ENCODE measurements at places on chromosomes 7 and 10.
A peak's percentile ranks its signal among the peaks of the same experiment; 100 is the strongest.

- no peak for DNase-seq
These were observed 166.5 kb downstream of the TFEC start for GRCh38 chr7:115864082-115864481.

- no peak for DNase-seq
These were observed 84.2 kb upstream of the FAM133B start for GRCh38 chr7:92674379-92674778.

DNA sequence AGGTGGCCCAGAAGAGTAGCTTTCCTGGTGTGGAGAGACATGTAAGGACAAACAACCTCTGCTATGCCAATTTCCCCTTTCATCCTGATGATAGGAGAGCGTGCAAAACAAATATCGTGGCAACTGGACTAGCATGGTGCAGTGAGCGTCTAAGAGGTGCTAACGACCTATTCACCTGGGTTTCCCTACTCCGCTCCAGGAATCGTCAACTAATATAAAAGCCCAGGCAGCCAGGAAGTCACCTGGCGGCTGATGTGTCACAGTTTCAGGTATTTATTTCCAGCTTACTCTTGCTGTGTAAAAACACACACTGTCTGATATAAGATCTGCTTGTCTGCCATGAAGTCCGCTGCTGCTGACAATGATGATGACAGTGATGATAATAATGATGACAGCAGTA is 56.5 kb upstream of the EFCAB10 start:
- DNase-seq, result no peak

DNA sequence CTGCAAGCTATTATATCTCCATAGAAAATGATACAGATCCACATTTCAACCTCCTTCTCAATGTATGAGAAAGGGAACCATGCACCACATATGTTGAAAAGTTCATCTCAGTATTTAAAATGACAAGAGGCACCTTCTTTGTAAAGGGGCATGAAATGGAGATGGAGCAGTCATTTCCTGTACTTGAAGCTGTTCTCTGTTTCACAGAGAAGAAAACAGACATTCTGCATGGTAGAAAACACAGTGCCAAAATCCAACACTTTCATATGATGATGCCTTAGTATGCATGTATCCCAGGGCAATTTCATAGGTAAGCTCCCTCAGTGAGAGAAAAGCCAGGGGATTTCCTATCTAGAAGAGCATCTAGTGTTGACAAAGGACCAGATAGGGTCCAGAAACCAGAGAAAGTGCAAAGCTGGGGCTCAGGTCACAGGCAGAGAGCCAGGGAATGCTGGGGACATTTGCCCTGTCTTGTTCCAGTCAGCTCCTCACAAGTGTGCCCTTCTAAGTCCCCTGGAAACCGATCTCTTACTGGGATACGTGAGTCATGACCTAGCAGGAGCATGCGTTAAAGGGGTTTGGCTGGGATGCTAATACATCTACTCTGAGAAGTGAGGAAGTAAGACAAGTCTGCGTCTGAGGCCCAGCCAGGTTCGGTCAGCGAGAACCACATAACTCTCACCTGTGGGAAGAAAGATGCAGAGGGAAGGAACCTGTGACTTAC is 118.7 kb downstream of the ICA1 start:
- DNase-seq, result no peak

DNA sequence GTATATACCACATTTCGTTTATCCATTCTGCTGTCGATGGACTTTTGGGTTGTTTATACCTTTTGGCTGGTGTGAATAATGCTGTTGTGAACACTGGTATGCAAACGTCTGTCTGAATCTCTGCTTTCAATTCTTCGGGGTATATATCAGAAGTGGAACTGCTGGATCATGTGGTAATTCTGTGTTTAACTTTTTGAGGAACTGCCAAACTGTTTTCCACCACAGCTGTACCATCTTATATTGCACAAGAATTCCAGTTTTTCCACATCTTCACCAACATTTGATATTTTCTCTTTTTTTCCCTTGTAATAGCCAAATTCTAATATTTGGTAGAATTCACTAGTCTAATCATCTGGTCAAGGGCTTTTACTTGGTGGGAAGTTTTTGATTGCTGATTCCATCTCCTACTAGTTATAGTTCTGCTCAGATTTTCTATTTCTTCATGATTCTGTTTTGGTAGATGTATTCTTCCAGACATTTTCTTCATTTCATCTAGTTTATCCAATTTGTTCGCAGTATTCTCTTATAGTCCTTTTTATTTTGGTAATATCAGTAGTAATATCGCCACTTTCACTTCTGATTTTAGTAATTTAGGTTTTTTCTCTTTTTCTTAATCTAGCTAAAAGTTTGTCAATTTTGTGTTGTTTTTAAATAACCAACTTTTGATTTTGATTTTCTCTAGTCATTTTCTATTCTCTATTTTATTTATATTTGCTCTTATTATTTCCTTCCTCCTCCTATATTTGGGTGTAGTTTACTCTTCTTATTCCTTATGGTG is 271.2 kb downstream of the ZEB1 start:
- DNase-seq, result no peak

DNA sequence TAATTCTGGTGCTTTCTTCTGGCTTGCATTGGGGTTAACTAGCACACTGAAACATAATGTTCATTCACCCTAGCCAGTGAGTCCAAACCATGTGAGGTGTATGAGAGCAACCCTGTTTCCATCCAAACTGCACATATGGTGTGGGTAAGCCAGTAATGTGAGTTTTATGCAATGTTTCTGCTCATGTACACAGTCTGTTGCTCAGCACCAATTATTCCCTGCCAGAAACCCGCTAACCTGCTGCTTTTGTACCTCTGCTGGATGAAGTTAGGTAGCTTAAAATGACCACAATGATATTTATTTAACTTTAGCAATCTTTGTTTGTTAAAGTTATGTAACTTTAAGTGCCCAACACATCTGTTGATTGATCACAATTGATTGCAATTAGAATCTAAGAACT is 93.7 kb upstream of the RPA3 start:
- DNase-seq, result peak; percentile 92

DNA sequence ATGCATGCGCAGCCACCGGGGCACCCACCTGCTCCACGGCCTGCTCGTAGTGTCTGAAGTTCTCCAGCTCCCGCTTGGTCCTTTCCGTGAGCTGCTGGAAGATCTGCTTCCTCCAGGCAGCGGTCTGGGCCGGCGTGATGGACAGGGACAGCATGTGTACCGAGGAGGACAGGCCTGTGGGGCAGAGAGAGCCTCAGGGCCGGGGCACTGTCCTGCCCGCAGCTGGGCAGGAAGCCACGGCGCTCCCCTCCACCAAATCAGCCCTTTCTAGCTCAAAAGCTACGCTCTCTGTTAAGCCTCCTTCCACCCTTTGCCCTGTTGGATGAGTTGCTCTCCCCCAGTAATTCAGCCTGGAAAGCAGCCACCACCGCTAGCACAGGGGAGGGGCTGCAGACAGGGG is 19.2 kb downstream of the TECPR1 start:
- no peak for DNase-seq

DNA sequence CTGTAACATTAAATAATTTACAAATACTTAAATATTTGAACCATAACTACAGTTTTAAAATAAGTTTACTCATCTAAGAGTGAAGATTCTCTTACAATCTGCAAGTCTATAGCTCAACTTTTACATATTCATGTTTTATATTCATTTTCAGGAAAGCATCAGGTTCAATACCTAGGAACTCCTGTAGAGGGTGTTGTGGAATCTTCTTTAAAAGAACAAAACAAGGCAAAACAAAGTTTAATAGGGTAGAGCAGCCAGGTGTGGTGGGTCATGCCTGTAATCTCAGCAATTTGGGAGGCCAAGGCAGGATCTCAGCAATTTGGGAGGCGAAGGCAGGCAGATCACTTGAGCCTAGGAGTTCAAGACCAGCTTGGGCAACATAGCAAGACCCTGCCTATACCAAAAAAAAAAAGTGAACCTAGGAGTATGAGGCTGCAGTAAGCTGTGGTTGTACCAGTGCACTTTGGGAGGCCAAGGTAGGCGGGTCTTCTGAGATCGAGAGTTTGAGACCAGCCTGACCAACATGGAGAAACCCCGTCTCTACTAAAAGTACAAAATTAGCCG is 45.1 kb downstream of the ST8SIA6 start:
- no peak for DNase-seq

- no peak for DNase-seq
These were observed 209.3 kb upstream of the FRMD4A start for GRCh38 chr10:14540062-14540461.

- no peak for DNase-seq
These were observed 38.1 kb downstream of the GLRX3 start for GRCh38 chr10:130174328-130174727.

GRCh38 chr10:124522933-124523871 is 61.6 kb downstream of the LHPP start:
- DNase-seq, result no peak

DNA sequence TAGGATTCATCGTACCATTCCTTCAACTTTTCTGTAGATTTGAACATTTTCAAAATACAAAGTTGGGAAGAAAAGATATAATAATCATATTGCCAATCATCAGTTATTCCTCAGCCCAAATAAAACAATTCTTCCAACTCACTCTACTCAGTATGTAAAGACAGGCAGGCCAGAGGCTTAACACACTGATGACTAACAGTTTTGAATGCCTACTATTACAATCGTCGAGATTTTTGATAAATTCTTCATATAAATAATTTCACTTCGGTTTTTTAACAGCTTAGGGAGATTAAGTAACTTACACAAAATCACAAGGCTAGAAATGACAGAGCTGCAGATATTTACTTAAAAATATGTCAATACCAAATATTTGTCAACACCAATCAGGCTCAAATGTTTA is 17.6 kb downstream of the CYTH3 start:
- DNase-seq, result no peak

GRCh38 chr7:52352013-52352981 is 683.1 kb upstream of the POM121L12 start:
- DNase-seq, result no peak

DNA sequence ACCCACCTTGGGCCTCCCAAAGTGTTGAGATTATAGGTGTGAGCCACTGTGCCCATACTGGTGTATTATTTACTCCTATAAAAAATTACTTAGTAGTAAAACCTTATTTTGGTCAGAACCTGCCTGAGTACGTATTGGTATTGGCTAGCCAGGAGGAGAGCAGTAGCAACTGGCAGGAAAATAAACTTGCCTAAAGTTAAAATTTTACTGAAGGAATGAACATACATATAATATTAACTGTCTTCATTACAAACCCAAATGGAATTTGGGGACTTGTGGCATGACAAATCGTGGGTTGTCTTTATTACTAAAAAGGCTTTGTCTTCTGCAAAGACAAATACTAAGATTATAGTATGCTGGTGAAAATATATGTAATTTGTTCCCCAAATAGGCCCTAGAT is 8.4 kb downstream of the RAB18 start:
- DNase-seq, result no peak

DNA sequence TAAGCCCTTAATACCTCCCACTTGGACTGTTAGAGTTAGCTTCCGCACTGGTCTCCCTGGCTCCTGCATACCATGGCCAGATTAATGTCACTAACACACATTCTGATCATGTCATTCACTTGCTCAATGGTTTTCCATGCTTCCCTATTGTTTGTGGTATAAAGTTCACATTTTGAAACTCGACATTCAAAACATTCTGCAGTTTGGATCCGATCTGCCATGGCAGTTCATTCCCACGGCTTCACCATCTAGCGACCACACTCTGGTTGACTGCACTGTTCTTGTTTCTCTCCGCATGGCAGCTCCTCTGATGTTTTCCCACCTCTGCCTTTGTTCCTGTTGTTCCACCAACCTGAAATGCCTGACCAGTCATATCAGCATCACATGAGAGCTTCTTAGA is 87.4 kb upstream of the WAC start:
- no peak for DNase-seq

- no peak for DNase-seq
These were observed 7.1 kb upstream of the CXCL12 start for GRCh38 chr10:44391981-44392380.

DNA sequence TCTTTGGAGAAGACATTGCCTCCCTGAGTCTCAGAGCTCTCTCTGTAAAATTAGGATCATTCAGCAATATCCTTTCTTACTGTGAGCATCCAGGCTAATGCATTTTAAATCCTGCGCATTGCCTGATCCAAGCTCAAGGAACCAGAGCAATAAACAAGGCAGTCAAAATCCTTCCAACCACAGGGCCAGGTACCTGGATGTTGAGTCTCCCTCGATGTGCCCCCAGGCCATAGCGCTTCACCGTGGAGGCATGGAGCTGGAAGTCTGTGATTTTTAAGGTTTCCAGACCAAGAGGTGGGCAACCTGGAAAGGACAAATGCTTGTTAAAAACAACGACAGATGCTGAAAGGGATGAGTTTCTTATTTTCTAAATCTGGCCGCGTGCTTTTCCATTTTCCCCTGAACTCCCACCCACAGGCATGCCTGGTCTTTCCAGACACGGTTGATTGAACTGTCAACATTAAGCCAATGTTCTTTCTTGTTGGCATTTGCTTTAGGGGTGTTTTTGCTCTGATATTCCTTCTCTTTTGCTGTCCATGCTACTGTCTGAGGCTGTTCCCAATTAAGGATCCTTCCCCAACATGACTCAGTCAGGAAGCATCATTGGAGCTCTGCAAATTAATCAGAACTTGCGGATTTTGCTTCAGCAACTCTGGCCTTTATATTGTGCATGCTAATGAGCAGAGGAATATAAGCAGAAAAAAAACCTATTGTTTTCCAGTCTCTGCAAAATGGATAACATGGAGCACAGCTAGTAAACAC is 29.0 kb downstream of the CPXM2 start:
- DNase-seq, result peak; percentile 36

DNA sequence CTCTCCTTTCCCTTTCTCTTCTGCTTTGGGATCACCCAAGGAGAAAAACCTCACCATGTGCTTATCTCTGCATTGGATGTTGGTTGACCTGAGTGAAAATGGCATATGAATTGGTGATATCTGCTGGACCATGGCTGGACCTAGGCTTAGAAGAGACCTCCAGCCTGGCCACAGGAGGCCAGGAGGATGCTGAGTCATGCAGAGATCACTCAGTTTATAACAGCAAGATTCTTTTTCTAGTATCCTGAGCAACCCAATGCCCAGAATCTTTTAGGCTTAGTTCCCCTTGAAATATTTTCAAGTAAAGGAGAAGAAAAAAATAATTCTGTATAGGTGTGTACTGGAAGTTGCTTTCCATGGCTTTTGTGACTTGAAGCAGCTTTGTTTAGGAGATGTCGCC is 236.3 kb downstream of the KLF6 start:
- DNase-seq, result no peak

- DNase-seq, result no peak
These were observed 16.2 kb upstream of the SPOCK2 start for GRCh38 chr10:72104472-72105097.

DNA sequence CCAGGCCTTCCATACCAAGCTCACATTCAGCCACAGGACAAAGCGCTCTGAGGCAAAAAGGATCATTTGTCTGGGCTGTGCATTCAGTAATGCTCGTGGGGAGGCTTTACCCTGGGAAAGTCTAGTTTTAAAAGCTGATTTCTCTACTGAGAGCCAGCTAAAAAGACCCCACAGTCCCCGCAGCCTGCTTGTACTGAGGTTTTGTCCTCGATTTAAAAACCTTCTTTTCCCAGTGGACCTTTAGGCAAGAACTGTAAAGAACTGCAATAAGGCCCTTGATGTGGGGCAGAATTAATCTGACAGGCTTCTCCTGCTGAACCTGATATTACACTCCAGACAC is 180.3 kb downstream of the USP6NL start:
- DNase-seq, result no peak
